Activated CD8-positive, alpha-beta memory T cell treated with anti-CD3 and anti-CD28 coated beads for 48 hours (primary cell): ENCODE measurements at places on chromosomes 5 and 9.

- DNase-seq = no peak
Observed at GRCh38 chr5:93247105-93247504, 333.9 kb downstream of the NR2F1-AS1 start.

- no peak for DNase-seq
Observed at GRCh38 chr9:76646249-76646648, 118.0 kb upstream of the PCA3 start.

- no peak for DNase-seq
Observed at GRCh38 chr9:21121079-21121478, 20.6 kb downstream of the IFNW1 start.

- DNase-seq = no peak
Observed at GRCh38 chr9:106758911-106759310, 104.1 kb upstream of the ZNF462 start.
